MV-4-11 (cell line): ENCODE measurements at places on chromosomes 13 and 19.
A peak's percentile ranks its signal among the peaks of the same experiment; 100 is the strongest.

- peak; percentile 73 for DNase-seq
These were observed 106.4 kb upstream of the MLNR start for GRCh38 chr13:49113526-49114286.

GRCh38 chr13:32737679-32738078, 151.4 kb downstream of the PDS5B start:
- no peak for DNase-seq

DNA sequence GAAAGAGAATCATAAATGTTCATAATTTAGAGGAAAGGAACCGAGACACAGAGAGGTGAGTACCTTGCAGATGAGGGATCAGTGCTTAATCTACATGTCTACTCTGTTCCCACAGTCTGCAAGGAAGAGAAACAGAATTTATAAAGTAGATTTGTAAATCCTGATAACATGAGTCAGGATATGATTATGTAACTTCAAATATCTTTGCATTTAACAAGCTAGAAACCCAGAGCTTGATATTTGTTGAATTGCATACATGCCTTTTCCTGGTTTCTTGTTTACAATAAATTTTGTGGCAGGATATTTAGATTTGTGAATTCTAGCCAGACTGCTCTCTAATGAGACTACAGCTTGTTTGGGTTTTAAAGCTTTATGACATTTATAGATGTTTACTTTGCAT, 219.2 kb downstream of the ENOX1 start:
- no peak for DNase-seq

- DNase-seq = no peak
These were observed 3.6 kb downstream of the ADGRE1 start for GRCh38 chr19:6890938-6891337.

DNA sequence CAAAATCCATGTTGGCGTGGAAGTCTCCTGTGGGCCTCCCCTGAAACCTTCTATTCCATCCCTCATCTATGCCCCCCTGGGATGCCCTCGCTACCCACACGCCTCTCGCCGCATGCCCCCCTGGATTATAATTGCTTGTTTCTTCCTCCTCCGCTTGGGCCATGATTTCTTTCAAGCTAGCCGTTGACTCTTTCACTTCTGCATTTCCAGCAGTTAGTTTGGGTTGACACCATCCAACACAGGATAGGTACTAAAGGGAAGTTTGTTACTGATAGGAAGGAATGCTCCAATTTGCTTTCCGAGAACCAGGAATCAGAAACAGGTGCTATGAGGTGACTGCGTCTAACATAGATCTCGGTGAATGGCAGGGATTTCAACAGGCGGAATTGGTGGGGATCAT, 7.7 kb upstream of the SLC25A15 start:
- DNase-seq = peak; percentile 79

DNA sequence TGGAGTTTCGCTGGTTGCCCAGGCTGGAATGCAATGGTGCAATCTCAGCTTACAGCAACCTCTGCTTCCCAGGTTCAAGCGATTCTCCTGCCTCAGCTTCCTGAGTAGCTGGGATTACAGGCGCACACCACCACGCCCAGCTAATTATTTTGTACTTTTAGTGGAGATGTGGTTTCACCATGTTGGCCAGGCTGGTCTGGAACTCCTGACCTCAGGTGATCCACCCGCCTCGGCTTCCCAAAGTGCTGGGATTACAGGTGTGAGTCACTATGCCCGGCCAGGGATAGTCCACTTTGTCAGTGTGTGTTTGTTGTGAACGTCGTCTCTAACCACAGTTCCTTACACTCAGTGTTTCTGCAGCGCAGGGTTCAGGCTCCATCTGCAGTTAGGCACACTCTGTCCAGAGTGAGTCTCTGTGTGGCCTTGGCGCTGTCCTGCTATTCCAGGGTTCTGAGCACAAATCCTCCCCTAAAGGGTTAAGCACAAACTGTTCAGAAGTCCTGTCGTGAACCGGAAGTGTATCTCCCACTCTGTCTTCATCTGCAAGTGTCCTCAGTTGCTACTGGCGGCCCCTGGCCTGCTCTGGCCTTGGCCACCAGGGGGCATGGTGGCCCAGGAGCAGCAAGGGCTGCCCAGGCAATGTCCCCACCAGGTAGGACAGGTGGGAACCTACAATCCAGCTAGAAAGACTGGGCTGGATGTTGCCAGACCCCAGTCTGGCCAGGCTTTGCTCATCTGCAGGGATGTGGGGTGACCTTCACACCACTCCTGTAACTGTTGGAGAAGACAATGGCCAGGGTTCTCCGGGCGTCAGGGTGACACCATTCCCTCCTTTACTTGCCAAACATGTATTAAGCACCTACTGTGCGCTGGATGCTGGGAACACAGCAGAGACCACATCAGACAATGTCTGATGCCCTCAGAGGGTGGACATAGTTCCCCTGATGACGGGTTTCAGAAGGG, 38.8 kb upstream of the GATAD2A start:
- peak; percentile 84 for DNase-seq

DNA sequence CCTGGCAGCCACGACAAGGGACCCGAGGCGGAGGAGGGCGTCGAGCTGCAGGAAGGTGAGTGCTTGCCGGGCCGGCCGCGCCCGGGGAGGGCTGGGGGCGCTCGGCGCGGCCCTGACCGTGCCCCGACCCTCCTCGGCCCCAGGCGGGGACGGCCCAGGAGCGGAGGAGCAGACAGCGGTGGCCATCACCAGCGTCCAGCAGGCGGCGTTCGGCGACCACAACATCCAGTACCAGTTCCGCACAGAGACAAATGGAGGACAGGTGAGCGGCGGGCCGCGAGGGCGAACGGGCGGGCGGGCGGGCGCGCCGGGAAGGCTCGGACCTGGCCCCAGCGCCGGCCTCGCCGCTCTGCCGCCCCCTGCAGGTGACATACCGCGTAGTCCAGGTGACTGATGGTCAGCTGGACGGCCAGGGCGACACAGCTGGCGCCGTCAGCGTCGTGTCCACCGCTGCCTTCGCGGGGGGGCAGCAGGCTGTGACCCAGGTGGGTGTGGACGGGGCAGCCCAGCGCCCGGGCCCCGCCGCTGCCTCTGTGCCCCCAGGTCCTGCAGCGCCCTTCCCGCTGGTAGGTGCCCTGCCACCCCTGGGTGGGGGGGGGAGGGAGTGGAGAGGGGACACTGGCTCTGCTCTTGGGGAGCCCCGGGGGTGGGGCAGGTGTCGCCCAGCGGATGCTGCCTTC, 816 bp downstream of the USF2 start:
- peak; percentile 65 for DNase-seq

DNA sequence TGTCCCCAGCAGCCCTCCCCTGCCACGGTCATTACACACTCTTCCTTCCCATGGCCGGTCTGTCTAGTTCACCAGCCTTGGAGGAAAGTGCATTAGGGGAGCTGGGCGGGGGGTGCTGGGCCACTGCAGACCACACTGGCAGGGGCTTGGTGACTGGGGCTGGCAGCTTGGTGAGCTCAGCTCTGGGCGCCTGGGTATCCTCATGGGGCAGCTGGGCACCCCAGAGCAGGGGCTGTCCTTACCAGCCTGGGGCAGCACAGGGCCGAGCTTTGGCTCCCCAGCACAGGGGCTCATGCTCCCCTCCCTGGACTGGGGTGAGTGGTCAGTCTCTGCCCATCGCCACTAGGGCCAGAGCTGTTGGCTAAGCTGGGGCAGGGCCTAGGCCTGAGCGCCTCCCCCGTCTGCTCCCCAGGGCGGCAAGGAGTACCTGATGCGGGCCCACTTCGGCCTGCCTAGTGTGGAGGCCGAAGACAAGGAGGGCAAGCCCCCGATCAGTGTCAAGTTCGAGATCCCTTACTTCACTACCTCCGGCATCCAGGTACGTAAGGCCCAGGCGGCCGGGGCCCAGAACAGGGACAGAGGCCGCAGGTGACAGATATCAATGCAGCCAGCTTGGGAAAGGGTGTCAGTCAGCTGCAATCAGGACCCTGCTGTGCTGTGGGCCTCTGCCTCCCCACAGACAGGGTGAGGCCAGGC, 35.5 kb downstream of the AP1M1 start:
- DNase-seq = no peak

DNA sequence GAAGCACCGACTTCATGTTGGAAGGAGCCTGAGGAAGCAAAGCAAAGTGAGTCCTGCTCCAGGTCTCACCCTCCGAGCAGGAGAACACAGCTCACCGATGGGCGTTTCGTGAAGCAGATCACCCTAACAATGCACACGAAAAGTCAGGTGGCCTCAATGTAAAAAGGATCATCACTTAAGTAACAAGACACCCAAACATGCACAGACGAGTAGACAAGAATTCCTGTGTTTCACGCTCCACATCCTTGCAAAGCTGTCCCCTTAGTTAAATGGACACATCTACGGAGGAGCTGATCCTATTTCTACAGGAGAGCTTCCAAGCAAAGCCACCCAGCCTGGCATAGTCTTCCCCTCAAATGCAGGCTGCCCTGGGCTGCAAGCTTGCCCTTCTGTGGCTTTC, 66.2 kb downstream of the SLC15A1 start:
- no peak for DNase-seq

DNA sequence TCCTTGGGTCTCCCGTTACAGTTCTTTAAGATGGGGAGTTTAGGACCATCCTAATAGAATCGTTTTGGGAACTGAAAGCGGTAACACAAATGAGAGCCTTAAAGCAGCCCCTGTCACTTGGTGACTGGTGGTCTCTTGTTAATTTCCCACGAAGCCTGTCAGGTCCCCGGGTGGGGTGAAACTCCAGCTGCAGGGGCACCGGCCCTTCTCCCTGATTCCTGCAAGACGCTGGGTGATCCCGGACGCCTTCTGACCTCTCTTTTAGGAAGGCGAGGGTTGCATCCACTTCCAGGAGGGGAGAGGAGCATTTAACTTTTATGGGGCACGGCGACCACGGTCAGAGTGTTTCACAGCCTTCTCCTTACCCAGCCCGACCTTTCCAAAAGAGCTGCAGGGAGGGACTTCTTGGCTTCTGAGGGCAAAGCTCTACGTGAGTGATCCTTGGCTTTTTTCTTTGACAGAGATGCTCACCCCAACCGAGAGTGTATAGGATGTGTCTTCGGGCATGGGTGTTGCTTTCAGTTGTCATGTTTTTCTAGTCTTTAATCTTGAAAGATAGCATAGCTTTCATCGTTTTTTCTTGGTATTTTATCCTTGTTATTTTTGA, 688 bp downstream of the ZNF225 start:
- peak; percentile 64 for DNase-seq

GRCh38 chr13:112894423-112894672, 74.7 kb upstream of the MCF2L start:
- DNase-seq = no peak

- DNase-seq = no peak
These were observed 3.3 kb downstream of the UPF3A start for GRCh38 chr13:114284680-114285079.

GRCh38 chr13:56687131-56687530, 453.6 kb upstream of the PRR20A start:
- no peak for DNase-seq

GRCh38 chr19:44904426-44904994, 1.1 kb upstream of the APOE start:
- peak; percentile 32 for DNase-seq

DNA sequence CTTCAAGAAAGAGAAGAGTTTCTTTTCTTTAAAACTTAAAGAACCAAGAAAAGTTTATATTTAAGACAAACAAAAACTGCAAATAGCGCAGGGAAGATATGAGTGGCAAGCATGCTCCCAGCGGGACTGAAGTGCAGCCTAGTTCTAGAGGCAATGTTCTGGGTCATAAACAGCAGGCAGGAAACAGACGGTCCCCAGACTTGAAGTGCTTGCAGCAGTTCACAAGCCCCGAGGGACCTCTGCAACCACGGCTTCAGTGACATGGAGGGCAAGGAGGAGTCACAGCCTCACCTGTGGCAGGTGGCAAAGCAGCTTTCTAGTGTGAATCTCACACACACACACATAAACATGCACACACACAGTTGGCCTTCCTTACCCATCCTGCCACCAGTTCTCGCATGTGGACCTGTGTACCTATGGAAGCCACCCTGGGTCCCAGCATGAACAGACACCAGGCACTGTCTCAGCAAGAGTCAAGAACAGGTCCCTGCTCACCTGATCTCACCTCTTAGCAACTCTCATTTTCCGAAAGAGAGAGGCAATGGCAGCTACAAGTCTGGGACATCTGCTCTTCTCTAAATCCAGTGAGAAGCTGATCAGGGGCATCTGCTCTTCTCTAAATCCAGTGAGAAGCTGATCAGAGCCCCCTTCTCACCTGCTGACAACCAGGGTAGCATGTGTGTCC, 162.0 kb downstream of the EFNB2 start:
- no peak for DNase-seq

DNA sequence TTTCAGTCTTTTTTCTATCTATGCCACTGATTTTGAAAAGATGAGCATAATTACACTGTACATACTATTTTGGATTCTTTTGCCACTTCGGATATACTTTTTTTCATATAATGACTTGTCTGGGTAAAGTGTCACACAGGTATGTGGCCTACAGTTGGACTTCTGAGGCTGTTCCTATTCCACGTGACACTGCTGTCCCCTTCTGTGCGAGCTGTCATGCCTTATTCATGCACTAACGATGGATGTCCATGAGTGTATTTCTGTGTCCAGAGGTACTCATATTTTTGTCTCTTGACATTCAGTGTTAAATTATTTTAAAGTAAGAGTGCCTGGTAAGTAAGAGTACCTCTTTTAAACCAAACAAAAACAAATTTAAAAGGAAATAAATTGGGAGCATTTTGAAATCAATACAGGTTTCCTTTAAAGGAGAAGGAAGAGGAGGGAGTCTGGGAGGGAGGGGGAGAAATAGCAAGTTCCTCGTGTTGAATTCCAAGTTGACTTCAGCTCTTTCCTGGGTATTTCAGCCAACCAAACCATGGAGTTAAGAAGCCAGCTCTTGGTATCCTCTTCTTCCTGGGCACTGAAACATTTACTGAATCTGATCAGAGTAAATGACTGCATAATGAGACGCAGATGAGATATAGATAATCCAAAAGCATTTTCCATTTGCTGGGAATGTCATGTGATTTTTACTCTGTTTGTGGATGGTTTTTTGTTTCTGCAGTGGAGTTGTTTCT, 61.3 kb downstream of the TNFRSF19 start:
- no peak for DNase-seq

DNA sequence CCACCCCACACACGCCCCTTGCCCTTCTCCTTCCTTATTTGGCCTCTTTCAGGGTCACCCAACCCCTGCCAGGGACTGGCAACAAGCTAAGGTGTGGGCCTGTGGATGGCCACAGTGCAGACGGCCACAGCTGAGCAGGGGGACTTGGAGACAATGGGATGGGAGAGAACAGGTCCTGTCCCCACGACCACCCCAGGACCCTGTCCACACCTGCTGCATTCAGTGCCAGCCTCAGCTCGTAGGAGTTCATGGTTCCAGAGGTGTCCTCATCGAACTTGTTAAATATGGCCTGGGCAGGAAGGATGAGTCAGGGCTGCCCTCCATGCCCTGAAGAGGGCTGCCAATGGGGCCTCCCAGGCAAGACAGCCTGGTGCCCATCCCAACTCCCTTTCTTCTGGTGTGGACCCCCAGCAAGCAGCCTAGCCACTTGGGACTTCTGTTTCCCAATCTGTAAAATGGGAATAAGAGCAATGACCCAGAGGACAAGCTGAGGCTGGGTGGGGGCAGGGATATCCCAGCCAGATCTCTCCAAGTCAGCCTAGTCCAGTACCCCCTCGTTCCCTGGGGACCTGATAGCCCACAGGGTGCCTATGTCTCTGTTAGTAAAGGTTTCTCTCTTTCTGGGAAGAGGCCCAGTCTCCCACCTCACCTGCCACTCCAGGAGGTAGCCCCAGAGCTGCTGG, 10.6 kb downstream of the CAPN12 start:
- DNase-seq = no peak

GRCh38 chr19:33705860-33706259, 84.1 kb downstream of the CHST8 start:
- no peak for DNase-seq

GRCh38 chr13:90867336-90867683, 480.2 kb upstream of the MIR17HG start:
- peak; percentile 91 for DNase-seq
